ENCODE measurements at places on chromosomes 6 and 20.
A peak's percentile ranks its signal among the peaks of the same experiment; 100 is the strongest.

DNA sequence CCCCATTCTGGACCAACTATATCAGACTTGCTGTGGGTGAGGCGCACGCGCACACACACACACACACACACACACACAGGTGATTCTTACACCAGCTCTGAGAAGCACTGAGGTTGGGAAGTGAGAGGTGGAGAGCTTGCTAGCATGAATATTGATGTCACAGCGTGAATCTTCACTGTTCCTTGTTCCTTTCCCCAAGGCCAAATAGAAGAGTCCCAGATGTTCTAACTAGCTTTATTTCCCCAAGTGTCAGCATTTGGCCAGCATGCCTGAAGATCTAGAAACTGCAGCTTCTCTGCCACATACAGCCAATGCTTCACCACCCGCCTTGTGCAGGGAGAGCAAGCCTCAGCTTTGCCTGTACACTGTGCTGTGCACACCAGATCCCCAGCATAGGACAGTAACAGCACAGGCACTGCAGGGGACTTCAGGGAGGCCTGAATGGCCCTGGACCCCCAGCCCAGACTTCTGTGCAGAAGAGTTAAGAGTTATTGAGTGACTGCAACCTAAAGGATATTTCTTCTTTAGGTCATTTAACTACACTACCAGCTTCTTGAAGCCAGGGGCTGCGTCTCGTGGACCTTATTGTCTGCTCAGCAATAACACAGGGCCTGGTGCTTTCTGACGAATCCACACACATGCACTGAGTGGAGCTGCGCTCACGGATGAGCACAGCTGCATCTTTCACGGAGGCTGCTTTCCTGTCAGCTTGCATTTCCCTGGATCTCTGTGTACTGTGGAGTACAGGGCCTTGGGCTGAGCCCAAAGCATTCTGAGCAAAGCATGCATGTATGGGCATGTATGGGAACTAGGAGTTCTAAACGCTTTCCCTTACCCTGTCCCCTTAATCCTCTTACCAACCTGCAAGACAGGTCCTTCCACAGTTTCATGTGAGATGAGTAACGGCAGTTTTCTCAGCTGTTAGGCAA lies 13.9 kb upstream of the CD93 start:
- no peak for DNase-seq

DNA sequence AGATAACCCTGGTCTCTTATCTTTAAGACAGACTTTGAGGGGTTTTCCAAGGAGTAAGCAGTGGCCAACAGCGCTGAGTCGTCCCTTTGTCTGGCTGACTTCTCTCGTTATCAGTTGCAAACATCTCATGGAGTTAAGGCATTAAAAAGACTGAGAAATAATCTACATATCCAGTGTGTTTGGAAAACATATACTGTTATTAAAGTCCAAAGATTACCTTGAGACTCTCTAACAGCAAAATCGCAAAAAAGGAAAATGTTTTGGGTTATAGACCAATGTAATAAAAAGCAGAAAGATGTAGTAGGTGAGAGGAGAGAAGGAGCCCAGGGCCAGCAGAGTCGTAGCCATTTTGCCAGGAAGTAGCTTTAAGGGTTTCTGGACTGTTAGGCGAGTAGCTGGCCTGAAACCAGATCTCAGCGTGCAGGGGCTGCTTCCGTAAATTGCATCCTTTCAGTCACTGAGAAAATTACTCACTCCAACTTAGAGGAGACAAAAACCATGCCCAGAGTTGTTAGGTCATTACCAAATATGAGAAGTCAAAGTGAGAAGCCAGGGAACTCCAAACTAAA lies 24.6 kb downstream of the MYLK4 start:
- peak; percentile 71 for DNase-seq

DNA sequence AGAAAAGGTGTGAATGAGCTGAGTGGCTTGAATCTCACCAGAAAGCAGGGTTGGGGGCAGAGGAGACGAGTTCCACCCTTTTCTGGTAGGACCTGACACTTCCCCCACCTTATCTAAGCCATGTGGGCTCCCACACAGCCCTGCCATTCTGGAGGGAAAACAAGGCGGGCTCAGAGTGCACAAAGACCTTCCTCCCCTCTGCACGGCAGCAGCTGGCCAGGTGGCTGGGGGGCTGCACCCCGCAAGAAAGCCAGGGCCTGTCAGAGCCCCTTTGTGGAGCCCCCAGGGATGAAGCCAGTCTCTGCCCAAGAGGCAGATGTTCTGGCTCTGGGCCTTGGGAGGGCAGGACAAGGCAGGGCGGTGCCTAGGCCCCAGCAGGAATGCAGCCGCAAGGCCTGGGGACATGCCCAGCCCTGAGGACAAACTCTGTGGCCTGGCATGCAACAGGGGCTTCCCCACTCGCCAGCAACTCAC lies 48.4 kb upstream of the DSN1 start:
- no peak for DNase-seq

GRCh38 chr6:24757611-24758010 lies 17.1 kb upstream of the GMNN start:
- no peak for DNase-seq

DNA sequence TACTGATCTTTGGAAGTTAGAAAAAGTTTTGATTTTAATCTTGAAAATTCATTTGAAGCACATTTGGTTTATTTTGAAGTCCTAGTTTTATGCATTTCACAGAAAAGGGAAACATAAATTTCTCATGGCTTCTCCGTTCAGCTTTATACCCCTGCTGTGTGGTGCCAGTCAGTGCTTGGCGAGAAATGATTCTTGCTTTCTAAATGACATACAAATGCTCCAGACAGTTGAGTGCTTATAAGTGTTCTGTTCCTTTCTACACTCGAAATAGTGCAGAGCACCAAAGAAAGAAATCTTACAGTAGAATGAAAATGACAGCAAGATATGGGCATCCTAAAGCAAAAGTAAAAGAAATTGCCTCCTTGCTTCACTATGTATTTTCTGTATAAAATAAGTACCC lies 9.0 kb upstream of the ZNF292 start:
- no peak for DNase-seq

- DNase-seq: peak; percentile 30
These were observed 30.4 kb upstream of the CD93 start for GRCh38 chr20:23116311-23117089.

GRCh38 chr6:167409079-167409478 lies 84.2 kb downstream of the TTLL2 start:
- no peak for DNase-seq

DNA sequence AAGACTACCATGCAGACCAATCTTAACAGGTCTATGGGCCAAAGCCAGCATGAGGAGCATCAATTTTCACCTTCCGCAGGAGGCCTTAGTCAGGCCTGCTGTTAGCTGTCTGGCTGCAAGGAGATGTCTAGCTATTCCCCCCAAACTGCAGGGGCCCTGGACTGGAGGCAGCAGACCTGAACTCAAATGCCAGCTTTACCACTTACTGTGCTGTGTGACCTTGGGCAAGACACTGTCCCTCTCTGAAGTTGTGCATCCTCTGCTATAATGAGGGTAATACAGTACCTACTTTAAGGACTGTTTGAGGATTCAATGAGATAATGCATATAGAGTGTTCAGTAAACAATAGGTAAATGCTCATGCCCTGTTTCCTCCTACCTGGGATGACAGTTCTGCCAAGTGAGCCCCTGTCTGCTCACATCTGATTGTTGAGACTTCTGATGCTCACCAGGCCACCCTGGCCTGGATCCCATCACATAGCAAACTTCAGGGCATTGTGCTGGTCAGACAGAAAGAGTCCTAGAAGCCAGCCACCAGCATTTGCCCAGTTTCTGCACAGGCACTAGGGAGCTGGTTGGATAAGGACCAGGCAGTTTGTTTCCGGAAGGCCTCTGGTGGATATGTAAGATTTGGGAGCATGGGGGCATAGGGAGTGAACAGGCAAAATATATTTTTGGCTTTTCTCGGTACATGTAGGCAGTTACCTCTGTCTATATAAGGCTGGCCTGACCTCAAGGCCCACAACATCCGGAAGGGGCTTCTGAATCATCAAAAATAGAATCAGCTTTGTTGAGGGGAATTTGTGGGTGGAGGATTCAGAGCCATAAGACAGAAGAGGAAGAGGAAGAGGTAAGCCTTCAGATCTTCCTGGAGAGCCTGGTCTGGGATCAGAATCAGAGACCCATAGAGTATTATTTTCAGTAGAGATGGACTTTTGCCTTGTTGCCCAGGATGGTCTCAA lies 2.3 kb upstream of the OCSTAMP start:
- DNase-seq: no peak

DNA sequence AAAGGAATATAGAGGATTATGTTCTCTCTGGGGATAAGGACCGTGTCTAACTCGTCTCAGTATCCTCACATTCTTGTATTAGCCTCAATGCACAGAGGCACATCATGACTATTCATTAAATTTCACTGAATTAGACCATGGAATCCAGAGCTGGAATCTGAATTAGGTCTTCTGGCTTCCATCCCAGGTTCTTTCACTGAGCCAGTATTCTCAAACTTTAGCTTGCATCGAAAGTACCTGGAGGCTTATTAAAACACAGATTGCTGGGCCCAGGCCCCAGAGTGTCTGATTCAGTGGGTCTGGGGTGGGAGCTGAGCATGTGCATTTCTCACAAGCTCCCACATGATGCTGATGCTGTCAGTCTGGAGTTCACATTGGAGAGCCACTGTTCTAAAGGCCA lies 142.0 kb downstream of the UST start:
- peak; percentile 45 for DNase-seq

GRCh38 chr6:28124350-28124970 lies at the start of gene ZSCAN16:
Gene ZSCAN16, plus strand, starts transcription at chr6:28124609. Its CDS starts 835 bp downstream, at chr6:28125444.
- peak; percentile 77 for DNase-seq

- DNase-seq: peak; percentile 61
These were observed 160.1 kb downstream of the ZMYND8 start for GRCh38 chr20:47196091-47197081.

GRCh38 chr6:38567436-38567835 lies 72.3 kb downstream of the BTBD9 start:
- DNase-seq: peak; percentile 93

DNA sequence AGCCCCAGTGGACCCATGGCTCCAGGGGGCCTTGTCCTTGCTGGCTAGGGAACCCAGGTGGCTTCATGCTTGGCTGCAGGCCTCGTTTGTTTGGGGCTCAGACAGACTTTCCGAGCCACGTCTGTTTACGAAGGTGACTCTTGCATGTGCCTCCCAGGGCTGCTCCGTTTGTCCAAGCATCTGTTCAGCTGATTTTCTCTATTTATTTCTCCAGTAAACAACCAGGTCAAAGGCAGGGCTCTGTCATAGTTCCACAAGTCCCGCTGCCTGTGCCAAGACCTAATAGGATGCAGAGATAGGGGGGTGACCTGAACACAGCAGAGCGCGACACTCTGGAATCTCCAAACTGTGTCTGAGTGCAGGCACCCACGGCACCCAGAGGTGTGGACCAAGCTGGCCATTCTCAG lies 12.8 kb upstream of the SPO11 start:
- no peak for DNase-seq

GRCh38 chr6:31152781-31153180 lies 4.8 kb downstream of the CCHCR1 start:
- no peak for DNase-seq

DNA sequence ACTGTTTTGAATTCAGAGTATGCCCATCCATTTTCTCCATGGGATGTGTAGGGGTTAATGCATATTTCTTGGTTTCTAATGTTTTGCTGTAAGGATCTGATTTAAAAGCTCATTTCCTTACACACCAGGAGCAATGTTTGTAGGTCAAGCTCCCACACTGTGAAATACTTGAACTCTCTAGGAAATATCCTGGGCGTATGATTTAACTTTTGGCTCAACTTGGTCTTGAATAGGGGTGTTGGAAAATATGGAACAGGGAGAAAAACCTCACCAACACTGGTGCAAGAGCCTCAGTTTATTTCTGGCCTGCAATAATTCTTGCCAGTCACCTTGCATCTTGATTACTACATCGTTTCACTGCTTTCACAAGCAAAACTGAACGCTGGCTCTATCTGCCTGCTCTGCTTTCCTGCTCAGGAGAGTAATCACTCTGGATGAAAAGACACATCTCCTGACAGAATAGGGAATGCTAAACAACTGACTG lies 25.1 kb upstream of the RFPL4B start:
- DNase-seq: peak; percentile 25

GRCh38 chr6:52976591-52977035 lies 18.5 kb downstream of the GSTA4 start:
- no peak for DNase-seq

- DNase-seq: no peak
These were observed 128.1 kb downstream of the OPRM1 start for GRCh38 chr6:154167126-154167525.

DNA sequence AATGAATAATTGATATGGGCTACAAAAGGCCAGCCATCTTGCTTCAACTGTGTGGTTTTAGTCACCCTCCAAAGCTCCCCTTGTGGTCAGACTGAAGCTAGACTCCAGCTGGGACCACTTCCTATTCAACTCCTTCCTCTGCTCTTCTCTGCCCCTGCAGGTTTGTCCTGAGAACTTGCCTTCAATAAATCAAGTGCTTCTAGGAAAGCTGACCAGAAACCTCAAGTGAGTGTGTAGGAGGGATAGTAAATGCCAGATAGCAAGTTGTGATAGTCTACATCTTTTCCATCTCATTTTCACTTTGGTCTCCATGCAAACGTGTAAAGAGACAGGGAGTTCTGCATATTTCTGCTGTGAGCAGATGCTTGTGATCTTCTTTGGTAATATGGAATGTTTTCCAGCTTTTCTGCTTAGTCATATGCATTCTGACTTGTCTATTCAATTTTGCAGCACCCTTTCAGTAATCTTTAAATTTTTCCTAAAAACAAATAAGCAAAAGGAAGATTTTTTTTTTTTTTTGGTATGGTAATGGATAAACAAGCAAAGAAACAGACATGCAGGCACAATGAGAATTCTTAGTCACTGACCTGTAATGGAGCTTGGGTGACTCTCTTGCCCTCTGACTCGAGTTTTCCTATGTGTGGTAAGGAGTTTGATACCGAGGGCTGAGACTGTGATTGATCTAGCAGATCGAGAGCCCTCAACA lies 201.3 kb upstream of the BTBD3 start:
- peak; percentile 95 for DNase-seq

DNA sequence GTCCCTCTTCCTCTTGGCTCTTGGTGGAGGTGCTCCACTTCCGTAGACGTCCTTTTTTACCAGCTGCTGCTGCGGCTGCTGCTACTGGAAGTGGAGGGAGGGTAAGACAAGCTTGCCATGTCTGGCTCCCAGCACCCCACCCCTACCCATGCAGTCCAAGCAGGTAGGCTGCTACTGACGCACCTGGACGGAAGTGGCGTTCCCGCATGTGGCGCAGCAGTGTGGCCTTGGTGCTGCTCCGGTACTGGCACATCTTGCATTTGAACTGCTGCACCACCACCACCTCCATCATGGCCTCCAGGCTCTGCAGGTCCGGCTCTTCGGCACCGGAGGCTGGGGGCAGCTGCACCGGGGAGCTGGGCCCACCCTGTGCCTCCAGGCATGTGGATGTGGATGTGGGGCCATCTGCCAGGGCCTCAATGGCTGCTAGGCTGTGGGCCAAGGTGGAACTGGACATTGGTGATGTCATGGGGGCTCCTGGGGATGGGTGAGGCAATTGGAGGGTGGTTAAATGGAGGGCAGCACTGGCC lies 4.4 kb downstream of the ZNF335 start:
- DNase-seq: no peak

DNA sequence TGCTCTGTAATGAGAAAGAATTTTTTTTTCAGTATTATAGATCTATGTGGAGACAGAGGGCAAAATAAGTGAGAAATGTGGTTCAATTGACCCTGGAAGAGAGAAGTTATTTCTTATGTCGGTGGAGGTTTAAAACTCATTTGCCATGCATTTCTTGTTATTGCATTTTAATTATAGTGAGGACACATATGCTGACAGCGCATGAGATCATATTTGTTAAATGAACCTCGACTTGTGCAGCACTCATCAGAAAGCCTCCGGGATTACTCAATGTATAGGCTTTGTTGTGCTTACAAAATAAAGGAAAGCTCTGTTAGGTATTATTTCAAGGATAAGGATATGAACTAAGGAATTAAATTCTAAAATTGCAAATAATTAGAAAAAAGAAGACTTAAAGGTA lies 915.1 kb upstream of the MAP3K7 start:
- no peak for DNase-seq
